Stimulated activated CD4-positive, alpha-beta T cell treated with anti-CD3 and anti-CD28 coated beads, Interleukin-1b, Interleukin-23, amount 100 ng/mL, for 1 hour (primary cell): ENCODE measurements at places on chromosomes 3 and 15.

DNA sequence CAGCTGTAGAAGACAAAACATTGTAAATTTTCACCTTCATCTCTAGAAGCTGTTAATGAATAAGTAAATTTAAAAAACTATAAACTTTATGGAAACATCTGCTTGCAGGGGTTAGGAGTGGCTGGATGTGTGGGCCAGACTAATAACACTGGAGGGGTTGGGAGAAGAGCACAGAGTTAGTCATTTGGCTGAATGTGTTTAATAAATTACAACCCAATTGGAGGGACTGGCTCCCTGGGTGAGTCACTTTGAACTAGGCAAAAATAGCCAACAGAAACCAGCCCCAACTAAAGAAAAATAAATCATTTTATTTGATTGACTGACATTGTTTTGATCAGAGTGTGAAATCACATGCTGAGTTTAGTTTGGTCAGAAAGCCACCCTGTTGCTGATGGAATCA, 21.8 kb downstream of the DGKG start:
- no peak for DNase-seq

DNA sequence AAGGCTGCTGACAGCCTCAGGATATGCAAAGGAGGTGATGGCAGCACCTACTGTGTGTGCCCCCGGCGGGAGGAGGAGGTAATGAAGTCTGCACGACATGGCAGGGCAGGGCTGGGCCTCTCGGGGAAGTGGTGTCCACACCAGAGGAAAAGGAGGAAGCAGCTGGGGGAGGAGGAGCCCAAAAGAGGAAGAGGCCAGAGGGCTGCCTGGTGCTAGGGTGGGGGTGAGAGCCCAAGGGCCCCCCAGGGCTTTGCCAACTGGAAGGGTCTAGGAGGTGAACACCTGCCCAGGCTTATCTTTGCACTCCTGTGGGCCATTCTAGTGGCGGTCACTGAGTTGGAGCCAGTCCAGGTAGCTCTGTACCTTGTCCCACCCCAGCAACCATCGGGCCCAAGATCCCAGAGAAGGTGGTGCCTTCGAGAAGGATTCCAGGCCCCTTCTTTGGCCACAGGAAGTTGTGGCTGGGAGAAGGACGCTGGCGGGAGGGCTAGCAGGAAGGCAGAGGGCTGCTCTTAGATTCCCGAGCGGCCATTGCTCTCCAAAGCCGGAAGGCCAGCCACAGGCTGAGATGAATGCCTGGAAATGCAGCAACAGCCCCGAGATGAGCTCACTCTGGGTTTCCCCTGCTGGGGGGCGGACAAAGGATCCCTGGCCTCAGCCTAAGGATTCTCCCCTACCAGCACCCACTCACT, 7.0 kb downstream of the GNAI2 start:
- DNase-seq: no peak

DNA sequence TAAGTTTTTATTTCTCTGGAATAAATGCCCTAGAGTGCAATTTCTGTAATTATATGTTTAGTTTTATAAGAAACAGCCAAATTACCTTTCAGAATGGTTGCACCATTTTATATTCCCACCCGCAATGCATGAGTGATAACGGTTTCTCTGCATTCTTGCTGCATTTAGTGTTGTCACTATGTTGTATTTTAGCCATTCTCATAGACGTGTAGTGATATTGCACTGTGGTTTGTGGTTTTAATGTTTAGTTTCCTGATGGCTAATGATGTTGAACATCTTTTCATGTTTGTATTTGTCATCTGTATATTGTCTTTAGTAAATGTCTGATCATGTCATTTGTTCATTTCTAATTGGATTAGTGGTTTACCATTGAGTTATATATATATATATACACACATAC, 73.0 kb upstream of the GOLIM4 start:
- no peak for DNase-seq

GRCh38 chr3:11047500-11047899, 55.0 kb downstream of the SLC6A1 start:
- DNase-seq: no peak

- DNase-seq: no peak
Measured at GRCh38 chr15:82833362-82833682, 23.9 kb downstream of the WHAMM start.

- no peak for DNase-seq
Measured at GRCh38 chr15:97968380-97968779, 7.9 kb downstream of the ARRDC4 start.

GRCh38 chr15:57572468-57572867, 19.2 kb upstream of the MYZAP start:
- no peak for DNase-seq

DNA sequence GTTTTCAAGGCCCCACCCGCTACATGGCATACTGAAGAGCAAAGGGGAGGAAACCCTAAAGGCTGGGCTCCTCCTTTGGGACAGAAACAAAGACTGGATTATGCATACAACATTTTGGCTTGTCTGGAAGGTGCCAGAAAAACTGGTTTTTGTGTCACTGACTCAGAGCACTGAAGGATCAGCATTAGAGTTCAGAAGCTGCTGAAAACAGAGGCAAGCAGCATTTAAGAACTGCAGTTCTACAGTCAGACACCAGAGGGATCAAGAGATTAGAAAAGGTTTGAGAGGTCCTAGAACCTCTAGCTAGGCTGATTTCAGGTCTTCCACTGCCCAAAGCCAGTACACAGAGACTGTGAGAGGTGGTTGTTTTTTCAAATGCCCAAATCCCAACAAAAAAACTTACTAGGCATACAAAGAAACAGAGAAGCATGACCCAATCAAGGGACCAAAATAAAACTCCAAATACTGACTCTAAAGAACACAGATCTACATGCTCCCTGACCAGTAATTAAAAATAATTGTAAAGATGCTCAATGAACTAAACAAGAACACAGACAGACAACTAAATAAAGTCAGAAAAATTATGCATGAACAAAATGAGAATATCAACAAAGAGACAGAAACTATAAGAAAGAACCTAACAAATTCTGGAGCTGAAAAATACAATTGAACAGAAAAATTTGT, 91.2 kb downstream of the SENP2 start:
- DNase-seq: no peak

DNA sequence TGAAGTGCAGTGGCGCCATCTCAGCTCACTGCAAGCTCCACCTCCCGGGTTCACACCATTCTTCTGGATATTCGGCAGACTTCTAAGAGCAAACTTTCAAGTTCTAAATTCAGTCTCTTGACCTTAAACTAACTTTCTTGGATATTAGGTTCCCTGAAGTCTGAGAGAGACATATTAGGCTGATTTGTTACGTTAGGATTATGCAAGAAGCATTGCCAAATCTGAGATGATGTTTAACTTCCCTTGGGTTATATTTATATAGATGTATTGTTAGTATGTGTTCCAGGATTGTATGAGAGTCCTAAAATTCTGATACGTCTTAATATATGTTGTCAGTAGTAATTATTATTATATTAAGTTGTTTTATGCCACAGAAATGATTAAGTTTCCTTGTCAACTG, 80.1 kb downstream of the SLC6A1 start:
- DNase-seq: no peak

DNA sequence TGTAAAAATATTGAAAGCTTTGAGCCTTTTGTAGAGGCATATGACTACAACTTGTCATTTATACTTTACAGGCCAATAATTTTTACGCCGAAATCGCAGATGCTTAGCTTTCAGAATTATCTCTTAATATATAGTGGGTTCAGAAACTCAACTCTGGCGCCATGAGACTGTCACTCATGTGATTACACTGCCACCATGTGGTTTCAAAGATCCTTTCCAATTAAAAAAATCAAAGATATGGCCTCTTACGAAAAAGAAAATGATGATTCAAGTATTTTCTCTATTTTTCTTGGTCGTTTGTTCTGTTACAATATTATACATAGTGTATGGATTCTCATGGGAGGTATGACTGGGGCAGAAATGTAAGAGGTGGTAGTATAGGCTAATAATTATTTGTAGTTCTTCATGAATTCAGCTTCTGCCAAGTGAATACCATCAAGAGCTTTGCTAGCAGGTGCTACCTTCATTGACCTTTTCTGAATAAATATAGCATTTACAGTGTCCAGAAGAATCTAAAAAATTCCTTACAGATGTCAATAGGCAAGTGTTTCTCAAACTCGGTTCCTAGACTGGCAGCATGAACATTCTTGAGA, 751.7 kb upstream of the GOLIM4 start:
- no peak for DNase-seq

GRCh38 chr3:194875581-194876402, 190.1 kb downstream of the FAM43A start:
- DNase-seq: no peak

GRCh38 chr3:189516039-189516438, 115.2 kb upstream of the TP63 start:
- no peak for DNase-seq

DNA sequence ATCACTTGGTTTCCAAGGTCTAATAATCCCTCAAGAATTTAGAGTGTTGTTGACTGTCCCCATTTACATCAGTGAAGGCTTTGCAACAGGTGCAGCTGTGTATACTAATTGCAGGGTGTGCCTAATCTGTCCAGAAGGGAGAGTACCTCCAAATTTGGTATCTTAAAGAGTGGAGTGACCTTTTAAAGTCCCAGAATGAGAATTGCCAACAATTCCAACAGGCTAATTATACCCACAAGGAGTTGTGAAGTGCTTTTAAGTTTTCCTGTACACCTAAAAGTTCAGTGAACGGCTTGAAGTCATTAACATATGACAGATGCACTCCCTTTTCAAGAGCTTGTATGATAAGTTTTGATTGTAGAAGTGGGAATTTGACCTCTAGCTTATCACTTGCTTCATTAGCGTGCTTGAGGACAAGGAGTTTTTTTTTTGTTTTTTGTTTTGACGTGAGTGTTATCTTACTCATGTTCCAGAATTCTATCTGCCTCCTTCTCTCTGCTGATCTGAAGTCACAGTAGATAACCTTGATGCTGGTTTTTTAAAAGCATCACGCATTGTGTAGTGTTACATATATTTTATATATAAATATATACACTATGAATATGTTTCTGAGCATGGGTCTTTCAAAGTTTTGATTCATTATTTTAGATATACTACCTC, 26.3 kb downstream of the CDIN1 start:
- DNase-seq: no peak

- no peak for DNase-seq
Measured at GRCh38 chr15:49045751-49046219, 461 bp downstream of the SECISBP2L start.

- DNase-seq: no peak
Measured at GRCh38 chr3:172199850-172200369, 160.5 kb downstream of the FNDC3B start.

DNA sequence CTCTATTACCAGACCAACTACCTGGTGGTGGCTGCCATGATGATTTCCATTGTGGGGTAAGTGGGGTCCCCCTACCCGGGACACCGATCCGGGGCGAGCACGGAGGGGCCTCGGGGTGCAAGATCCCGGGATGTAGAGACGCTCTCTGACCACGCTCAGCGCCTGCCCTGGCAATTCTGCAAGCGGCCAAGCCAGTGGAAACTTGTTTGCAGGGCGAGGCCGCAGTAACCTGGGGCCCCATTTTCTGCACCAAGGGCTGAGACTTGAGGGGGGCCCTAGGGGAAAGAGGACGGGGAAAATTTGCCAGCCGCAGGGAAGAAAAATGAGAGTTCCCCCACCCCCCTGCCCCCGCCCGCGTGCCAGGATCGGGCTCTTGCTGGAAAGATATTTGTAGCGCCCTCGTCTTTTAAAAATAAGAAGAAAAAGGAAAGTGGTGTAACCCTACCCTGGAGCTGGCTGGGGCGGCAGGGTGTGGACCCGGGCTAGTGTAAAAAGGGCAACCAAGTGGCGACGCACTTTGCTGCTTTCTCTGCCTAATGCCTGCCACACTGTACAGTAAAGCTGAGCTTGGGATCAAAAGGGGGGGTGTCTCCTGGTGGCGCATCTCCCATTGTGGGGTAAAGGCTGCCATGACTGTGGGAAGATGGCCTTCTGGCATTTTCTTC, 563 bp downstream of the ARL6IP5 start:
- no peak for DNase-seq

GRCh38 chr15:52039925-52040781, 21.1 kb downstream of the MAPK6 start:
- DNase-seq: no peak

- DNase-seq: no peak
Measured at GRCh38 chr3:162863579-162863978, 1367.0 kb downstream of the OTOL1 start.

DNA sequence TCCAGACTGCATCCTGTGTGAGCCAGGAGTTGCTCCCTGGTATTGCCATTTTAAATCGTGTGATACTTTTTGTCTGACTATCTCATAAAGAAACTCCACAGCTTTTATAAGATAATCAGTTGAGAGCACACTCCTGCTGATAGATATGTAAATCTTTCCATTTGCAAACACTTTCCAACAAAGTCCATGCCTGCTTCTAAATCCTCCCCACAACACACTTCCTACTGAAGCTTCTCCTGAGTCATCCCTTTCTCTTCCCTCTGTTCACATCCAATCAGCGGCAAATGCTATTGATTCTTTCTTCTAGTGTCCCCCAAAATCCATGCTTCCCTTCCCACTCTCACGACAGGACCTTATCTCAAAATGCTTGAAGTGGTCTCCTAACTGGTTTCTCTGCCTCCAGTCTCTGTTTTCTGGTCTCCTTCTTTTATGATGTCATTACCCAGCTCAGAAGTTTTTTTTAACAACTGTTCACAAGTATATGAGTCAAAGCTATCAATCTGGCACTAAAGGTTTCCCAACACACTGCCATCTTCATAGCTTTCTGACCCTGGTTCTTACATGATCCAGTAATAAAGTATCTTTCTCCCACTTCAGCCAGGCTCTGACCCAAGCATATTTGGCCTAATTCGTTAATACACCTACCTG, 4.5 kb upstream of the WWTR1 start:
- no peak for DNase-seq

GRCh38 chr3:5441401-5441800, 253.9 kb downstream of the EDEM1 start:
- no peak for DNase-seq

DNA sequence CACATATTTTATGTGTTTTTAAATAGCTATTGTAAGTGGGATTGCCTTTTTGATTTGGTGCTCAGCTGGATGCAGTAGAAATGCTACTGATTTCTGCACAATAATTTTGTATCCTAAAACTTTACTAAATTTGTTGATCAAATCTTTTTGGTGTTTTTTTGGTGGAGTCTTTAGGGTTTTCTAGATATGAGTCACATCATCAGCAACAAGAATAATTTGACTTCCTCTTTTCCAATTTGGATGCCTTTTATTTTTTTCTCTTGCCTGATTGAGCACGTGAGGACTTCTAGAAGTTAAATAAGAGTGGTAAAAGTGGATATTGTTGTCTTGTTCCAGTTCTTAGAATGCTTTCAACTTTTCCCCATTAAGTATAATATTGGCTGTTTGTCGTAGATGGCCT, 51.3 kb downstream of the TLNRD1 start:
- DNase-seq: no peak

GRCh38 chr15:80673561-80674244, 21.4 kb upstream of the ABHD17C start:
- no peak for DNase-seq

DNA sequence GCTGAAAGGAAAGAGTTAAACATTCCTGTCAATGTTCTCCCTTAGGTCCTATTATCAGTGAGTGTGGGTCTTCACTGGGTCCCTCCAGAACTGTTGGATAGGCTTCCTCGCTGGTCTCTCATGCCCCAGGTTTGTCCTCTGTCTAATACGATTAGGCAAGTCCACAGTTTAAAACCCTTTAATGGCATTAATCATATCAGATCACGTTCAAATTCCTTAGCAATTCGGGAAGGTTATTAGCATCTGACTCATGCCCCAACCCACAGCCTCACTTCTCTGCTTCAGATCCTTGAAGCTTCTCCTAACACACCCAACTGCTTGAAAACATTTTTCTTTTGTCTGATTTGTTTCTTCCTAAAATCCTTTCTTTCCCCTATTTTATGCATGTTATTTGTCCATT, 224.3 kb upstream of the ATP10A start:
- no peak for DNase-seq

GRCh38 chr15:65981837-65982626, 112.7 kb downstream of the RAB11A start:
- DNase-seq: peak; percentile 42
